Activated CD4-positive, alpha-beta T cell treated with anti-CD3 and anti-CD28 coated beads for 36 hours (primary cell): ENCODE measurements at places on chromosomes 2 and 18.

- no peak for DNase-seq
These were observed 28.0 kb upstream of the LMAN1 start for GRCh38 chr18:59386909-59387686.

DNA sequence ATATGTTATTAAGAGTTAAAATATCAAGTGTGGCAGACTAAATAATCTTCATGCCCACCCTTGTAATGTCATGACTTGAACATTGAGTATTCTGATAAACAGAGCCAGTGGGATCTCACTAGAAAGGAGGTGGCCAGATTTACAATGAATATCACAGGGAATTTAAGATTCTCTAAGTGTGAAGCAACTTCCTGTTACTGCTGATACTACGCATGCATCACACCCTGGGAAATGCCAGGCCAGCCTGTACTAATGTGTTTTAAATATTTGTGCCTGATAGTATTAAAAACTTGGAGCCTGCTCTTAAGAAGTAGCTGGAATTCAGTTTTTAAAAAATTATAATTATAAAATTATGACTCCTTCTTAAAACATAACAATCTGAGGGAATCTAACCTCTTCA is 148.3 kb downstream of the LAMA3 start:
- no peak for DNase-seq

DNA sequence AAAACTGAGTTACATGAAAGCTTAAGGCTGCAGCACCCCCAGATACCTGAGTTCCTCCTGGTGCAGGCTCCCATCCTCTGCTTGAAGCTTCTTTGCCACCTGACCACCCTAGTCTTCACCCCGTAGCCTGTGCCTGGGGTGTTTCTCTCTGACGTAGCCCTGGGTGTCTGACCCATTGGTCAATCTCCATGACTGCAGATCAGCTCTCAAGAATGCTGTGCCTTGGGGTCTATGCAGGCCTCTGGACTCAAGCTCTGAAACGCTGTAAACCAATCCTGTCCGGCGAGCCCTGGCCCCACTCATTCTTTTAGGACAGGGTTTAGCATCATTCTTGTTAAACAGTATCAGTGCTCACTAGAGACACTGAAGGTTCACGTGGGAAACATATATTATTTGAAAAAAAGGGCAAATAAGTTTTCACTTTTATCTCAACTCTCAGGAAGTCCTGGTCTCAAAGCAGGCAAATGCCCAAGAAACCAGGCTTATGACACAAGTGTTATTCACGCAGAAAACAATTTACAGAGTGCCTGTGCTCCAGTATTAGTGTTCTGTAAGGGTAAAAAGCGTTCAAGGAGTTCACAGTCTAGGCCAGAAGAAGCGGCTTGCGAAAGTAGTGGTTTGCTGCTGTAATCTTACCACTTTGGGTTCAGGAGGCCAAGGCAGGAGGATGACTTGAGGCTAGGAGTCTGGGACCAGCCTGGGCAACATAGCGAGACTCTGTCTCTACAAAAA is 22.8 kb upstream of the PPP4R1 start:
- DNase-seq = no peak

DNA sequence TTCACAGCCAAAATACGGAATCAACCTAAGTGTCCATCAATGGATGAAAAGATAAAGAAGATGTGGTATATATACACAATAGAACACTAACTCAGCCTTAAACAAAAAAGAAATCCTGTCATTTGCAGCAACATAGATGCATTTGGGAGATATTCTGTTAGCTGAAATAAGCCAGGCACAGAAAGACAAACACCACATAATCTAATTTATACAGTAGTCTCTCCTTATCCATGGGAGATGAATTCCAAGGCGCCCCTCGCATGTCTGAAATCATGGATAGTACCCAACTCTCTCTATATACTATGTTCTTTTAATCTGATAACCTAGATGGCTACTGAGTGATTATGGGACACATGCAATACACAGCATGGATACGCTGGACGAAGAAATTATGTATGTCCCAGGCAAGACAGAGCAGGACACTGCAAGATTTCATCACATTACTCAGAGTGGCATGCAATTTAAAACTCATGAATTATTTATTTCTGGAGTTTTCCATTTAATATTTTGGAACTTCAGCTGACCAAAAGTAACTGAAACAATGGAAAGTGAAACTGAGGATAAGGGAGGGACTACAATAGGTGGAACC is 39.5 kb downstream of the ORC4 start:
- DNase-seq = no peak

DNA sequence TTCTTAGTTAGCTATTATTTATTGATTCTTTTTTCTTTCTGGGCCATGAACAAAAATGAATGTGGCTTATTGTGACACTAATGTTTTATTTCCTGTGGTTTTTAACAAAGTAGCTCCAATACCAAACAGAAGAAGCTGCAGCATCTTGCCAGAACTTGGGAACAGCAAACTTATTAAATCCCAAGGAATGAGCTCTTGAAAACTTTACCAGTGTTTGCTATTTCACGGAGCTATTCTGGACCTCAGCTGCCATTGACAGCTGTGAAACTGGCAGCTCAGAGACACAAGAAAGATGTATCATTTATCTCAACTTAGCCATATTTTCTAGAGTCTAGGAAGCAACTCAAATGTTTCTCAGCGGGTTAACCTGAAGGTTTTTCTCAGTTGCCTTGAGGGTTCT is 91.0 kb upstream of the NEUROD1 start:
- no peak for DNase-seq

DNA sequence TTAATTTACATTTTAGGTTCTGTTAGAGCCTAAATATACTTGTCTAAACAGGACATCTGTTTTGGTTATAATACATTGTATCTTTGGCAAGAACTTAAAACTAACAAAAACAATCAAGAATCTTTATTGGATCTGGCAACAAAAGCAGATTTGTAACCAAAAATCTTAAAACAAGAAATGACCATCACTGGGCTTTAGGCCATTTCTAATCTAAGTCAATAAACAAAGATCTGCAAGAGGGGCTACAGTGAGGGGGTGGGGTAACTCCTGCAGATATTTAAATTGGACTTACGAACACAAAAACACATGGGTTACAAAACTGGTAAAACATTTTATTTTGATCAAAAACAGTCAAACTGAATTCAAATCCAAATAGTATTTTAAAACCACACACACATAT is 77.3 kb downstream of the SRBD1 start:
- DNase-seq = no peak

DNA sequence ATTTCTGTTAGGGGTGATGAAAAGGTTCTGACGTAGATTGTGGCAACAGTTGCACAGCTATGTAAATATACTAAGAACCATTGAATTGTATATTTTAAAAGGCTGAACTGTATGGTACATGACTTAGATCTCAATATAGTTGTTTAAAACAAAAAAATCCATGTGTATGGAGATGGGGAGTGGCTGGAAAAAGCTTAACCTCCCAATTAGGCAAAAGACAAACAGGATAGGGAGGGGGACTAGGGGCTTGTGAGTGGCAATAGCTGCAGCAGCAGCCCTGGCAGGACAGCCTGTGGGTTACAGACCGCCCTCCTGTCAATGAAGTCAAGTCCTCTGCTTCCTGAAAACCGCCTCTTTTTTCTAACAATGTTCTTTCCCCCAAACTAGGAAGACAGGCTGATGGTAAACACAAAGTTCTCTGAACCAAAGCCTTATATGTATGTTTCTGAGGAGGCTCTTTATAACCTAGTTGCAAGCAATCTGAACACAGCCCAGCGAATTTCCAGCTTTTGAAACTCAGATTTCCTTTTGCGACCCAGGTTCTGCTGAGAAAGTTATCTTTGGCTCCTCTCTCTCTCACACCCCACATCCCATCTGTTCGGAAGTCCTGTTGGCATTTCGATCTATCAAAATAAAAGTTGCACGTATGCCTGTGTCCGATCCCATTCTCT is 10.3 kb downstream of the ATP8B1 start:
- DNase-seq = no peak

GRCh38 chr2:26035090-26035743 is 1.3 kb downstream of the RAB10 start:
- DNase-seq = peak; percentile 39

GRCh38 chr18:51807336-51807735 is 532.7 kb upstream of the DCC start:
- DNase-seq = no peak

GRCh38 chr2:197304556-197305011 is 6.0 kb downstream of the ANKRD44 start:
- DNase-seq = peak; percentile 56

DNA sequence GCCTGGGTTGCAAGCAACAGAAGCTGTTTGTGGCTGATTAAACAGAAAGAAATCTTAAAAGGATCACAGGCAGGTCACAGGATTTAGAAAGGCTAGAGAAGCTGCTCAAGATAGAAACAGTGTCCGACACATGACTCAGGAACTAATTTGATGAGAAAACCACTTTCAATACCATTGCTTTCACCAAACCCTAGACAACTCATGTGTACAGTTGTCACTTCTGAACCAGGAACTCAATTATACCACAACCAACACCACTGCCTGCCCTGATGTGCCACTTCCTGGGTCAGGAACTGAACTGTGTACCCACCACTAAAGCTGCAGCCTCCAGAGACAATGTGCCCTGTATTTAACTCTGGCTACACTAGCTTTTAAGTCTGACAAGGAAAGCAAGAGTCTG is 56.0 kb downstream of the TMEM247 start:
- peak; percentile 65 for DNase-seq

GRCh38 chr2:108215794-108216211 is 24.0 kb upstream of the SULT1C3 start:
- no peak for DNase-seq

DNA sequence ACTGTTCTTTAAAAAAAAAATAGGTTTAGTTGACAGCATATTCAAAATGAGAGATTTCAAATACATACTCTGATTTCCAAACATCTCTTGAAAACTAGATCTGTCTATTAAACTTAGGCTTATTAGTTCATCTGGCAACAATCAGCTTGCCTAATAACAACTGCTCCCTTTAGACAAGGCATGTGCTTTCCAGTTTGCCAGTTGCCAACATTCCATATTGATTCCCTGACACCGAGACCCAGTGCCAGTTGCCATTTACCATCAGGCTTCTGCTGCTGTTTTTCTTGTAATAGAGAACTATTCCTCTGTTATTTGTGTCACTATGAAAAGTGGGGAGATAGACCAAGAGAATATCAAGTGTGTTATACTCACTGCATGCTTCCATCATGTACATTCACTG is 256.0 kb downstream of the C1D start:
- no peak for DNase-seq

- DNase-seq = no peak
These were observed 242.6 kb upstream of the TCF4 start for GRCh38 chr18:55830544-55830943.

DNA sequence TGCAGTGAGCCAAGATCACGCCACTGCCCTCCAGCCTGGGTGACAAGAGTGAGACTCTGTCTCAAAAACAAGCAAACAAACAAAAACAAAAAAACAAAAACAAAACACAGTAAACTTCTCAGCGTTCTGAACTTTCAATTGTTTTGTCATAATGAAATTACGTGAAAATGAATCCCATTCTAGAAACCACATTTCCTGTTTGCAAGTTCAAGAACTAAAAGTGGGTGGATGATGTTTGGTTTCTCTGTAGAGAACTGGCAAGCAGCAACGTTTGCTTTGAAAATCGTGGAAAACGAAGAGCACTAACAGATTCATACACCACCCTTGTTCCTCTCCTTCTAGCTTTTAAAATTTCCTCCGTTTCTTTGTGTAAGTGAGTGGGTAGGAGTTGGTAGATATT is 226.1 kb upstream of the LYPD1 start:
- DNase-seq = no peak

DNA sequence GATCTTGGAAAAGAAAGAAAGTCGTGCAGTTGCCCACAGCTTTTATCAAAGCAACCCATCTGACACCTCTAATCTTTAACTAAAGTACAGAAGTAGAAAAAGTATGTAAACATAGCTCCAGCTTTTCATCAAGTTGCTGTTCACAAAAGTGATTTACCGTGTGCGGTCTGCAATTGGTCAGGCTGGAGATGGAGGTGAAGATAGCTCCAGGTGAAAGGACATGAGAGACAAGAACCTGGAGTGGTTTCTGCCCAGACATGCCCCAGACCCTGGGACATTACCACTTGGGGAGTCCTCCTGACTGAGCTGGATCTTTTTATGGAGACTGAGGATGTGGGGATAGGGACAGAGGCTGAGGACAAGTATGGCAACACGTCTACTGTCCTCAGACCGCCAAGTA is 82.7 kb downstream of the LAMA1 start:
- DNase-seq = no peak

GRCh38 chr2:199216253-199216652 is 241.5 kb downstream of the SATB2 start:
- DNase-seq = no peak

DNA sequence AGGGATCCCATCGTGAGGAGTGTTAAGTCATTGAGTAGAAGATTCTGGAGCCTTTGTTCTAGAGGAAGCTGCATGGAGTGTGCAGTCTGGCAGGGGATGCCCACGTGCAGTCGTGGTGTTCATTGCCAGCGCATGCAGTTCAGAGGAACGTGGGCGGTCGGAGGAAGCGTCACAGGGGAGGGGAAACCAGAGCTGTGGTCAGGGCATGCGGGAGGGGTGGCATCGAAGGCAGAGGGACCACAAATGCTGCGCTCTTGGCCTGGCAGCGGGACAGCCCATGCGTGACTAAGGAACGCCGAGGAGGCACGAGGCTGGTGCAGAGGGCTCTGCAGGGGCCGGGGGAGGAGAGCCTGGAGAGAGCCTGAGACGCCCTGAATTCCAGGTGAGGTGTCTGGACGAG is 141.1 kb downstream of the KLHL29 start:
- DNase-seq = peak; percentile 72

GRCh38 chr18:8933714-8934284 is 168.7 kb upstream of the NDUFV2 start:
- no peak for DNase-seq

DNA sequence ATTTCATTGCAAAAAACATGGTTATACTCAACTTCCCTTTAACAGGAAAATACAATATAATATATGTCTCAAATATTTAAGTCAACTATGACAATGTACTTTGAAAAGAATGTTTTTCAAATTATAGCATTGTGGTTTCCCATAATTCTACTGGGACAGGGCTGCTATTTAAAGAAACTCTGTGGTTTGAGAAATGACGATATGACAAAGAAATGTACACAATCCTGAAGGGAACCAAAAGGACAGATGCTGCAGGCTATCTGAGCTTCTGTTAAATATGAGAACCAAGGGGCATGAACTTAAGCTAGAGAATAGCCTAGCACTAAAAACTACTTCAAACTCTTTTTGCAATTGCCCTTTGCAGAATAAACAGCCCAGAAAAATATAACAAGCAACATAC is 415.9 kb downstream of the GRB14 start:
- DNase-seq = no peak

GRCh38 chr2:144213797-144214196 is 306.1 kb downstream of the ZEB2 start:
- no peak for DNase-seq

DNA sequence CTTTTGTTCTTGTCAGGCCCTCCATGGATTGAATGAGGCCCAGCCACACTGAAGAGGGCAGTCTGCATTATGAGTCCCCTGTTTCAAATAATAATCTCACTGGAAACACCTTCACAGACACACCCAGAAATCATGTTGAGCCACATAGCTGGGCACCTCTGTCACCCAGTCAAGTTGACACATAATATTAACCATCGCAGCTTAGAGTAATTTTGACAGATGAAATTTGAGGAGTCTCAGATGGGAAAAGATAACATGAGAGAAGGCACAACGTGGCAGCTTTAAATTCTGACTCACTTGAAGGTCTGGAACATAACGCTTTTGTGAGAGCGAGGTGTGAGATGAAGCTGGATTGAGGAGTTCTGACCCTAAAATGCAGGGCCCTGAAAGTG is 70.9 kb upstream of the TMEM87B start:
- DNase-seq = no peak
